Right cardiac atrium (tissue), 5 donors: ENCODE measurements at places on chromosomes 4 and X. TPM values are rescaled to one million over a fixed set of nuclear protein-coding genes. Genes with fewer than 3 reads are reported as not detected.

PCYT1B gene
- 9.4 TPM for total RNA-seq

GRCh38 chr4:175705407-175705806, 106.7 kb downstream of the GPM6A start:
- DNase-seq = peak; percentile 46

DNA sequence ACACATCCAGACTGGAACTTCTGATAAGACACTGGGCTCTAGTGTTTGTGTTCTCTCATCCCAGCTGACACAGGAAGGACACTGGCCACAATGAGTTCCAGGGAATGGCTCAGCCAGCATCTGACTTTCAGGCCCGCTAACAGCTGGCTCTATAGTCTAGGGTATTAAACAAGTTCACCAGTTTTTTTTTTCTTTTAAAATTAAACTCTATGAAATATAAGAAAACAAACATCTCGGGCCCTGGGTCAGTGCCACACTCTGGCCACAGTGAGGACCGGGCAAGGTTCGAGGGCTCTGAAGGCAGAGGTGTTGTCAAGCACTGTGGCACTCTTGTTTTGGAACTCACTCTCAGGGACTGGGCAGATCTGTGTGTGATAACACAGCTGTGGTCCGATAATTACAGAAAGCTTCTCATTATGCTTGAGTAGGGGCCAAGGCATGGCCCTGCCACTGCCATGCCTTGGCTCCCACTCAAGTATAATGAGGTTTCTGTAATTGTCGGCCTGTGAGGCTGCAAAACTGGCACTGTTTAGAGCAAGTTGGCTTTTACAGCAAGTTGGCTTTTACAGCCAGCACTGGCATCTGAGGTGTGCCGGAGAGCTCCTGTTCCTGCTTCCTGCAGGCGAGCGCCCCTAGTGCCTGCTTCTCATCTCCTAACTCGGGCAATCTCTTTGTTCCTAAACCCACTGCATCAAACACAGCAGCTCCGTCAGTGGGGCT, 62.8 kb downstream of the PPP1R2C start:
- peak; percentile 49 for DNase-seq

DNA sequence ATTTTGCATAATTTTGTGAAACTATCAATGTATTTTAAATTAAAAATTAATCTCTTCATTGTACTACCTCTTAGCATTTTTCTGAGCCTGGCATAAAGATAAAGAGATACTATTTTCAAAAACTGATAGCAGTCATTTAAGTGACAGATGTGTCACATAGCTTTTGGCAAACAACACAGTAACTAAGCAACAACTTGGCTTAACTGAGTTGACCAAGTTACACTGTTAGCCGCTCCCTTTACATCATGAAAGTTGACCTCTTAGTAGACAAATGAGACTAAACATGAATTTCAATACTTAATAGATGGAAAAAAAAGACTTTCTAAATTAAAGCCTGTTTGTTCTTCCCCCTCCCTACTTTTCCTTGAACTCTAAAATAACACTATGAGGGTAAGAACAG, 62.0 kb downstream of the ATP8A1 start:
- DNase-seq = no peak

RAB33A gene
- total RNA-seq = 18.6 TPM

GRCh38 chr4:20017777-20018115, 234.0 kb upstream of the SLIT2 start:
- DNase-seq = no peak

AMMECR1 gene
- 3.1 TPM for total RNA-seq

- no peak for DNase-seq
These were observed 135.3 kb upstream of the HS3ST1 start for GRCh38 chr4:11564021-11564420.

PAGE4 gene
- not detected for total RNA-seq

GRCh38 chr4:107044170-107044569, 8.1 kb upstream of the DKK2 start:
- no peak for DNase-seq

DNA sequence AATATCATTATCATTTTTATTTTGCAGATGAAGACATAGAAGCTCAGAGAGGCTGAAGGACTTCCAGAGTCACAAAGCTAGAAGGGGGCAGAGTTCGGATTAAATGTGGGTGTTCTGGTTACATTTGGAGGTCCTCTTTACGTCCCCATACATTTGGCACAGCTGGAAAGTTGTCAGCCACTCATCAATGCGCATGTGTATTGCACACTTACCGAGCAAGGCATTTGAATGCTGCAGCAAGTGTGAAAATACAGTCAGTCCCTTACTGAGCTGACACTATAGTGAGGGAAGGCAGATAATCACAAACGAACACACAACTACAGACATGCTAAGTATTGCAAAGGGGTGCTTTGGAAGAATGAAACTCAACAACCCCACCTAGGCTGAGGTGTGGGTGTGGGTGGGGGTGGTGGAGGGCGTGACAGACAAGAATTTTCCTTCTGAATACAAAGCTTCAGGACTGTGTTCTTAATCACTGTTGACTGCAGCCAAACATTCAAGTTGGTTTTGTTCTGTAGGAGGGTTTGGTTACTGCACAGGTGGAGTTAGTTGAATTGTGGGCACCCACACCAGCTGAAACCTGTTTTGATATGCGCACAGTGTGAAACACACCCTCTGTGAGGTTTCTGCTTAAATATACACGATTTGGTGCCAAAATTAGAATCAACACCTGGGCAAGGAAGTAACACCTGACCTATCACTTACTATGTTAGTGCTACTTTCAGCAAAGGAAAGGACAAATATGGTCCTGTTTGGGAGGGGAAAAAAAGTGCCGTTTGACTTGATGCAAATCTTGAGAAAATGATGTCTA, 72.4 kb downstream of the COQ2 start:
- no peak for DNase-seq

DNA sequence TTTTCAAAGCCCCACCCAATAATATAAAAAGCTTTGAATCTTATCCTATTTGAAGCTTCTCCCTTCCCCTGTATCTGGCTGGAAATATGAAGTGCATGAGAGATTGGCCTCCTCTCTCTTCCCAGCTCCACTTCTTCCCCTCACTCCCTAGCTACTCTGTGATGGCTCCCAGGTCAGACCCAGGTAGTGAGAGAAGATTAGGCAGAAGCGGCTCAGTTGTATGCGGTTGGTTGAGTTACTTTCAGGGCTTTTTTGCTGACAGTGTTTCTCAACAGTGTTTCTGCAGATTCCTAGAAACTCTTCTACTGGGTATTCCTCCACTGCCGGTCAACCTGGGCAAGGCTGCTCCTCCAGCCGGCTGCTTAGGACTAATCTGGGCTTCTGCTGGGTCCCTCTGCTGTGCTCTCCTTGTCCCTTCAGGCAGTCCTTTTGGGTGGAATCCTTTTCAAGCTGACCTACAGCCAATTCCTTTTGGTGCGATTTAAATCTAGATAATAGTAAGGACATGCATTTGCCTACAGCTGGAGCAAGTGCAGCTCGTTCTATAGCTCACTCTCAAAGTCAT, 87.4 kb upstream of the SLC7A11 start:
- DNase-seq = no peak

DNA sequence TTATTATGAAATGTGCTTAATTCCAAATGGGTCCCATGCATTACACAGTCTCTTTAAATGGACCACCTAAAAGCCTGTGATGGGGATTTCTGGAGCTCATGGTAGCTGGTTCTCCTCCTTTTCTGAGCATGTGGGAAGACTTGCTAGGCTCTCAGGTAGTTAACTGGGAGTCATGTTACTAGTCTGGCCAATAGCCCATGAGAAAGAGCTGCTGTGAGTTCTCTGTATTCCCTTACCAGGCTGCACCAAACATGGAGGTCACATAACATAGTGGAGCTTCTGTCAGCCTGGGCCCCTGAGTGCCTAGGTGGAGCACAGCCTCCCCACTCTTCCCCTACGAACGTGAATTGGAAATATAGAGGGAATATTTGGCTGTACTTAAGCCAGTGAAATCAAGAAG, 198.4 kb downstream of the MAML3 start:
- DNase-seq = no peak
